H54 (cell line): ENCODE measurements at places on chromosomes 13 and 19.

DNA sequence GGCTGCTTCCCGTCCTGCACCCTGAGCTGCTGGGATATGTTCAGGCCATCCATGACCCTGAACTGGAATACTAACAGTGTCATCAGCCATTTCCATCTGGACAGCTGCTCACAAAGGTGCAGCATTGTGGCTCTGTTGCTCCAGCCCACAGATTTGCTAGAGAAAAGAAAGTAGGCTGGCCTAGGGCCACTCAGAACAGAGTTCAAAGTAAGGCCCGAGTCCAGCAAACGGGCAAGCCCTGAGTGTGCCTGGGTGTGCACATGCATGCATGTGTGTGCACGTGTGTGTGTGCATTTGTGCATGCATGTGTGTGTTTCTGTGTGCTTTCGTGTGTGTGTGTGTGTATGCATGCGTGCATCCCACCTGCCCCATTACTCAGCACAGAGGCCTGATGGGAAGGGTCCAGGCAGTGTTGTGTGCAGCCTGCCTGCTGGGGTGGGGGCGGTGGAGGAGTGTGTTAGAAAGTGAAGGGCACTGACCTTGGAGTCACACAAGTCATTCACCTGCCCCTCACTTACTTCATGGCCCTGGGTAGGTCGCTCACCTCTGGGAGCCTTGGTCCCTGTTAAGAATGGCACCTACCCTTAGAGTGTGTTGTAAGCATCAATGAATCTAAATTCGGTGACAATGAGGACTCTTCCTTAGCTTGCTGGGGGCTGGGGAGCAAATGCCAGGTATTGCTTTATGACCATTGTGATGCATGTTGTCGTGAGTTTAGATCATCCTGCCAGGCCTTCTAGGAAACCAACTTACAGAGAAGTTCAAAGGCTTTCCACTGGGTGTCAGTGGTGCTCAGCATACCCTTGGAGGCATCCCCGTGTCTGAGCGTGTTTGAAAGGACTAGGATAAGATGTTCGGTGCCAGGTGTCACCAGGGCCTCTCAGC lies 53.2 kb downstream of the GPR12 start:
- DNase-seq, result peak; percentile 33

- no peak for DNase-seq
Observed at GRCh38 chr13:88005188-88005587, 334.0 kb downstream of the SLITRK5 start.

DNA sequence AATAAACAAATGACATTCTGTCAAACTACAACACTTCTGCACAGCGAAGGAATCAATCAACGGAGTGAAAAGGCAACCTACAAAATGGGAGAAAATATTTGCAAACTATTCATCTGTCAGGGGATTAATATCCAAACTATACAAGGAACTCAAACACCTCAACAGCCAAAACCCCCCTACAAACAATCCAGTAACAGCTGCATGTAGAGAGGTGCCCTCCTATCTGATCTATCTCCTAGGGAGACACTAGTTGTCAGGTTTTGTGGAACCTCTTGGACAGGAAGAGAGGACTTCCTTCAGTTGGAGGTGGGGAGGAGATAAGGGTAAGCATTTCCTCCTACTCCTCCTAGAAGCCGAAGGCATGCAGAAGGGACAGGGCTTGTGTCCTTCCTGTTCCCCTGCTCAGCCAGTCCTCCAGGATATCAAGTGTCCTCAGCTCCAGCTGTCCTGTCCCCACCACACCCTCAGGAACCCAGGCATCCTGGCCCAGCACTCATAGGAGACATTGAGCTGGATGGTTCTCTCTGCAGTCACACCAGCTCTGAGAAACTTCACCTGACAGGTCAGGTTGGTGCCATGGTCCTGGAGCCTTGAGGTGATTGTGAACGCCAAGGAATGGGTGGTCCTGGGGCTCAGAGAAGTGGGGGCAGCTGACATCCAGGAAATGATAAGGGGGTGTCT lies 9.8 kb upstream of the SIGLEC8 start:
- no peak for DNase-seq

- DNase-seq, result no peak
Observed at GRCh38 chr13:80881495-80881894, 540.6 kb upstream of the SPRY2 start.

DNA sequence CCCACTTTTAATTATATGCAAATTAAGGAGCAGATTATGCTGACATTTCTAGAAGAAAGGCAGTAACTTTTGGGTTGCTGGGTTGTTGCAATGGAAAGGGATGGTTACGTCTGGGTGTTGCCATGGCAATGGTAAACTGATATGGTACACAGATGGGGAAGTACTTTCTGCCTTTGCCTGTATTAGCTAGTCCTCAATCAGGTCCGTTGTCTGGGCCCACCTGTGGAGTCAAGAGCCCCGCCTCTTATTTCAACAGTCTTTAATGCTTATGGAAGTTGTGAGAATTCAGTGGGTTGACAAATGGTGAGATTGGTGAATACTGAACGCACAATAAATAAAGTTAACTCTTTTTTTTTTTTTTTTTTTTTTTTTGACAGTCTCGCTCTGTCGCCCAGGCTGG lies 30.6 kb upstream of the DPP9 start:
- DNase-seq, result no peak

DNA sequence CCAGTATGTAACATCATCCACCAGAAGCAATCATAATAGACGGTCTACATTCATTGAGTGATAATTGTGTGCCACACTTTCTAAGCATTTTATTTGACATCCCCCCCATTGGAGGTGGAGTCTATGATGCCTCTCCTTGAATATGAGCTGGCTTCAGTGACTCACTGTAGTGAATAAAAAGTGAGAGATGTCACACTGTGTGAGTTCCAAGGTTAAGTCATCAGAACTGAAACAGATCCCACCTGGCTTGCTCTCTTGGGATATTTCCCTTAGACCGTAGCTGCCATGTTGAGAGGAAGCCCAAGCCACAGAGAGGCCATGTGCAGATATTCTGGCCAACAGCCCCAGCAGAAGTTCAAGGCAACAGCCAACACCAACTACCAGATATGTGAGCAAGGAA lies 12.6 kb downstream of the RTBDN start:
- no peak for DNase-seq

DNA sequence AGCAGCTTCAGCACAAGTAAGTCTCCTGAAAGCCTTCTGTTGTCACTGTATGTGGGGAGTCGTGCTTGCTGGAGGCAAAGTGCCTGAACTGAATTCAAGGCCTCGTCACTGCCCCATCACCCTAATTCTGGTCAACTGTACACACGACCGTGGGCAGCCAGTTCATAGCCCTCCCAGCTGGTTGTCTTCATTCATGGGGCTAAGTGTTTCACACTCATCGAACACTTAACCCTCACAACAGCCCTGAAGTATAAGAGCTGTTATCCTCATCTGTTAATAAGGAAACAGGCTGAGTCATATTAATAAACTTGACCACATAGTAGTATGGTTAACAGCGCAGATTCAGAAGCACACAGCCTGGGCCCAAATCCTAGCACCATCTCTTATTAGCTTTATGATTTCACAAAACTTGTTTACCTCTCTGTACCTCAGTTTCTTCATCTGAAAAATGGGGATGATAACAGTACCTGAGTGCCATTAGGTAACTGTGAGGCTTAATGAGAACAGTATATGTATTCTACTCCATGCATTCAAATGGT lies 66.7 kb downstream of the CDADC1 start:
- DNase-seq, result no peak

DNA sequence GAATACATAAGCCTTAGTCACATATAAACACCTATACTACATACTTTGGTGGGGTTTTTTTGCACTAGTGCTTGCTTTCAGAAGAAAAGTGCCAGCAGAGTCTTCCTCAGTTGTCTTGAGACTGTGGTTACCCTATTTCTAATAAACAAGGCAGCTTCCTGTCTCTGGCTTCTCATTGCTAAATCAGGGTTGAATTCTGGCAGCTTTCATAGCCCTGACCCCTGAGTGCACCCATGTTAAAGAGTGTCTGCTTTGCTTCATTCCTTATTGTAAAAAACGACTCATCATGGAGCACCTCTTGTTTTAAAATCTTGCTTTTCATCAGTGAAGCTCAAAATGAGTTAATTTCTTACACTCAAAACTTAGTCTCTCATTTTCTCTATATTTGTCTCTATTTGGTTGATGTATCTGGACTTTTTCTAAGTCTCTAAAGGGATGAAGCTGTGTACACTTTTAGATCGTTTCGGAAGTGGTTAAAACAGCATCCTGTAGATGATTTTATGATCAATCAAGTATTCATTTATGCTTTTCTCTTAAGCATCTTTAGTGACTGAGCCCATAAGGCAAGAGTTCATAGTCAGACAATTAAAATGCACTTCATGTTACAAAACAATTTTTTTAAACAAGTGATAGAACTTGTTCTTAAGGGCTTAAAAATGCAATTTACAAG lies 72.1 kb downstream of the KLF12 start:
- DNase-seq, result no peak

DNA sequence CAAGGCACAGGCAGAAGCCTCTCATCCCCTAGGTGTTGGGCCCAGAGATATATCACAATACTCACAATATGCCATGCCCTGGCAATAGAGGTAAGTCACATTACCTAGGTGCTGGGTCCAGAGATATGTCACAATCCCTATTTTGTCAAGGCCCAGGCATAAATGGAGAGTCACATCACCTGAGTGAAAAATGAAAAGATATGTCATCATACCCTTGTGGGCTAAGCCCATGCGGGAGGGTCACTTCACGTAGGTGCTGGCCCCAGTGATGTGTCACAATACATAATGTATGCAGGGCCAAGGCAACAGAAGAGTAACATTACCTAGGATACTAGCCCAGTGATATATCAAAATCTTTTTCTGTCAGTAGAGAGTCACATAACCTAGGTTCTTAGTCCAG lies 127.0 kb downstream of the ZNF675 start:
- DNase-seq, result no peak

- DNase-seq, result no peak
Observed at GRCh38 chr19:58042495-58043340, 8.9 kb downstream of the ZSCAN1 start.

GRCh38 chr19:19595171-19595701 lies 23.3 kb downstream of the PBX4 start:
- DNase-seq, result no peak

- DNase-seq, result no peak
Observed at GRCh38 chr13:23696610-23697009, 126.4 kb downstream of the TNFRSF19 start.

- DNase-seq, result no peak
Observed at GRCh38 chr13:41271456-41272285, 8.3 kb upstream of the MTRF1 start.

DNA sequence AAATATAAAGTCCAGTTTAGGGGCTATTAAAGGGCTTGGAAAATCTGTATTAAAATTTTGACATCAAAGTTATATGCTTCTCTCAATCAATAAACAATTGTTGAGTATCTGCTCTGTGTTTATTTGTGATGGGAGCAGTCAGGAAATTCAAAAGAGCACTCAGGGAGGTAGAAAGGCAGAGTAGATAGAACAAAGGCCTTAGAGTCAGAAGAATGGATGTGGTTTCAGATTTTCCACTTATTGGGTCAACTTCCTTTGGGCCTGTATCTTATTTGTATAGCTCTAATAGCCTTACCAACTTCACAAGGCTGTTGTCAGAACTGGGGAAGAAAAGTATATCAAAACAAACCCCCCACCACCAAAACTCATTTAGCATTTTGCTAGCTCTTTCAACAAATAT lies 302.6 kb downstream of the SPRY2 start:
- no peak for DNase-seq

- DNase-seq, result no peak
Observed at GRCh38 chr19:35392742-35393715, 22.2 kb downstream of the GPR42 start.
